Activated CD4-positive, alpha-beta T cell treated with anti-CD3 and anti-CD28 coated beads for 36 hours (primary cell): ENCODE measurements at places on chromosomes 5 and 9. TPM values are rescaled to one million over a fixed set of nuclear protein-coding genes. Genes with fewer than 3 reads are reported as not detected.

GRCh38 chr9:129290606-129291005 lies 112.5 kb upstream of the IER5L start:
- no peak overlapping the region for H3K4me3 ChIP-seq
- no peaks in the 10 kb centered on the region for H3K27me3 ChIP-seq
- H3K4me1 ChIP-seq: no peaks in the 10 kb centered on the region
- no peaks in the 10 kb centered on the region for H3K36me3 ChIP-seq
- DNase-seq: no peak

GRCh38 chr5:38591523-38591849 lies 35.0 kb upstream of the LIFR start:
- no peaks in the 10 kb centered on the region for H3K36me3 ChIP-seq
- H3K4me3 ChIP-seq: no peak overlapping the region
- no peak for DNase-seq
- peaks cover 10% of the 10 kb centered on the region for H3K27me3 ChIP-seq

ISL1 gene
- not detected for total RNA-seq

DNA sequence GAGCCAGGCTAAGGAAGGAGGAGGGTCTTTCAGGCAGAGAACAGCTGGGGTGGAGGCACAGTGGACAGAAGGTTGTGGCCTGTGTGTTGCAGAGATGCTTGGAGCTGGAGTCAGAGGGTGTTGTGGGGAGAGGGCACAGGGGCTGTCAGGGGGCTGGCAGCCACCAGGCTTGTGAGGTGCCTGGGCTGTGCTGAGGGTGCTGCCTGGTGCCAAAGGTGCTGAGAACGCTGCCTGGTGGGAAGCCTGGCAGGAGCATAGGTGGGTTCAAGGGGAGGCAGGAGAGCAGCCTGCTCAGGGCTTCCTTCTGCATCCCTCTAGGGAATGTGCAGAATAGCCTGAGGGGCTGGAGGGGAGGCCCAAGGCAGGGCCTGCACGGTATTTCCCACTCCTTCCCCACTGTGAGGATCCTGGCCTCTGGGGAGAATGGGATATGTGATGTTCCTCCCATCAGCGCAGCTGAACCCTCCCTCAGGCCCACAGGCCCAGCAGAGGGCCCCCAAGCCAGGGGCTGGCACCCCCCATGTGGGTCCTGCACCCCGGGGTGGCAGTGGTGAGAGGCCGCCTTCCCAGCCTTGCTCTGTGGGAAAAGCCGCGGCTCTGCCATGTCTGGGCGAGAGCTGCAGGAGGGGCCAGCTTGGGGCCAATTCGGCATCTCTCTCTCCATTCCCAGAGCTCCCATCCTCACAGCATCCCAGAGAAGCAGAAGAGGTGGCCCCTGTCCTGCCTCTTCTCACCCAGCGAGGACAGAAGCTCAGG lies 76.3 kb downstream of the CACNA1B start:
- H3K27me3 ChIP-seq: no peaks in the 10 kb centered on the region
- H3K27ac ChIP-seq: no peak overlapping the region
- no peaks in the 10 kb centered on the region for H3K36me3 ChIP-seq
- no peak overlapping the region for H3K4me3 ChIP-seq

SHISAL2B gene
- total RNA-seq: not detected

DNA sequence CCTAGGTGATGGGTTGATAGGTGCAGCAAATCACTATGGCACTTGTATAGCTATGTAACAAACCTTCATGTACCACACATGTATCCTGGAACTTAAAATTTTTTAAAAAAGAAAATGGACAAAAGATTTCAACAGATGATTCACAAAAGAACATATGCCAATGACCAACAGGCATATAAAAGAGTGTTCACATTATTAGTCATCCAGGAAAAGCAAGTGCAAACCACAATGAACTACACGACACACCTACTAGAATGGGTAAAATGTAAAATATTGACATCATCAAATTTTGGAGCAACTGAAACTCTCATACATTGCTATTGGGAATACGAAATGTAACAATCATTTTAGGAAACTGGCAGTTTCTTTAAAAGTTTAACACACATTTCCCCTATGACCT lies 109.9 kb downstream of the YIPF5 start:
- no peak overlapping the region for H3K27ac ChIP-seq
- H3K4me3 ChIP-seq: no peak overlapping the region
- H3K36me3 ChIP-seq: no peaks in the 10 kb centered on the region
- no peaks in the 10 kb centered on the region for H3K4me1 ChIP-seq
- H3K27me3 ChIP-seq: peaks cover 11% of the 10 kb centered on the region

ACOT12 gene
- total RNA-seq: not detected

DNA sequence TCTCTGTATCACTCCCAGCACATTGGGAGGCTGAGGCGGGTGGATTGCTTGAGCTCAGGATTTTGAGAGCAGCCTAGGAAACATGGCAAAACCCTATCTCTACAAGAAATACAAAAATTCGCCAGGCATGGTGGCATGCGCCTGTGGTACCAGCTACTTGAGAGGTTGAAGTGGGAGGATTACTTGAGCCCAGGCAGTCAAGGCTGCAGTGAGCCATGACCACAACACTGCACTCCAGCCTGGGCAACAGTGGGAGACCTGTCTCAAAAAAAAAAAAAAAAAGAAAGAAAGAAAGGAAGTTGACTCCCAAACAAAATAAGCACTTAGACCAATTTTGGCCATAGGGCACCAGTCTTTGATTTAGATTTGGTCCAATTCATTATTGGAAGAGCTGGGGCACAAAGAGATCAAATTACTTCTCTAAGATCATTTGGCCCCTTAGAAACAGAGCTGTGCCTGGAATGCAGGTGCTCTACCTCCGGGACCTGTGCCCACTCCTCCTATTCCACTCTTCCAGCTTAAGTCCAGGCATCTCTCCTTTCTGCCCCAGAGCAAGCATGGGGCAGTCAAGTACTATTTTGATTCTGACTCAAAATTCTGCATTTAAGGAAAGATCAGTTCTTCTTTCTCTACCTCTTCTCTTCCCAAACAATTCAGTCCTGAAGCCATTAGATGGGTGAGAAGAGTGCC lies 59.0 kb downstream of the ALDH7A1 start:
- no peak for DNase-seq
- no peak overlapping the region for H3K4me3 ChIP-seq
- no peaks in the 10 kb centered on the region for H3K4me1 ChIP-seq
- H3K27me3 ChIP-seq: no peaks in the 10 kb centered on the region
- no peaks in the 10 kb centered on the region for H3K36me3 ChIP-seq
